Iris pigment epithelial cell (primary cell): ENCODE measurements at places on chromosomes 12 and 14.
A peak's percentile ranks its signal among the peaks of the same experiment; 100 is the strongest.

DNA sequence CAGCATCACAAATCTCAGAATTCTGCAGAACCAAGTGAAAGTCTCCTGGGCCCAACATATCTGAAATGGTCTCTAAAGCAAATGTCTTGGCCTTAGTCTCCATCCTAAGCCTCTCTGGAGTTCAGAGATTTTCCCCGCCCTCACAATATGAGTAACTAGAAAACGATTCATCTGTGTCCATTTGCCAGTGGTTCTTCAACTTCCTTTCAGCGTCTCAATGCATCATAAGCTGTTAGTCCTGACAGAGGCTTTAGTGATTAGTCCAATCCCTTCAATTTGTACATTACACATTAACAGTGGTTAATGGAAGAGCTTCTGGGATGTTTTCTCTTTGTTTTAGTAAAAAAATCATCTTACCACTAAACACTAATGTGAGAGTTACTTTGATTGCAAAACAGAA is 17.4 kb downstream of the NPC2 start:
- peak; percentile 80 for DNase-seq

- peak; percentile 93 for DNase-seq
Observed at GRCh38 chr14:92646952-92647796, 101.3 kb downstream of the LGMN start.

DNA sequence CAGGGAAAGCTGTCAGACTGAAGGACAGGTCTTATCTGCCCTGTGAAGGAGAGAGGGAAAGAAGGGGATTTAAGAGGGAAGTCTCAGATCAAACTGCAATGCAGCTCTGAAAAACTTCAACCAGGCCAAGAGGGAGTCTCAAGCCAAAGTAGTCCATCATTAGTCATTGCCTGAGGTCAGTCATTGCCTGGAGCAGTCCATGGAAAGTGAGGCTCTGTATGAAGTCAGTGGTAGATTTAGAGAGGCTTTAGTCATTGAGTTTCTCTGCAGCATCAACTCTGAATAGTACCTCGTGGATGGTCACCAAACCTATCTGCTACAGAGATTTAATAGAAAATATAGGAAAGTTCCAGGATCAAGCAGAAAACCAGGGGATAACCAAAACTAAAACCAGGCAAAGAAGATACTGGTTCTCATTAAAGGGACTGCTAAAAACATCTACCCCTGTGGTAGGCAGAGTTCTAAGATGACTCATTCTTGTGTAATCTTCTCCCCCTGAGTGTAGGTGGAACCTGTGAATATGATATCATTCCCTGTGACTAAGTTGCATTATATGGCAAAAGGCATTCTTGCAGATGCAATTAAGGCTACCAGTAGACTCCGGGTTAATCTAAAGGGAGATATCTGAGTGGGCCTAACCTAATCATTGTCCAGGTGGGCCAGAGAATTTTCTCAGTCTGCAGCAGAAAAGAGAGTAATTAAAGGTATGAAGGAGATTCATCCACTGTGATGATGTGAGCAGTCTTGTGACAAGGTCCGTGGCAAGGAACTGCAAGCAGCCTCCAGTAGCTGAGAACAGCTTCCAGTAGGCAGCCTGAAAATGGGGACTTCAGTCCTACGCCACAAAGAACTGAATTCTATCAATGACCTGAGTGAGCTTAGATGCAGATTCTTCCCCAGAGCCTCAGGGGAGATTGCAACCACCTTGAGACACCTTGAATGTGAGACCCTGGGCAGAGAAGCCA is 123.1 kb downstream of the GALC start:
- peak; percentile 15 for DNase-seq

- DNase-seq: no peak
Observed at GRCh38 chr12:71107936-71108335, 49.9 kb downstream of the TSPAN8 start.
